Tibial nerve (tissue), 4 donors: ENCODE measurements at places on chromosomes 11 and 22. TPM values are rescaled to one million over a fixed set of nuclear protein-coding genes. Genes with fewer than 3 reads are reported as not detected.

GRCh38 chr11:73999581-74000306 is 9.1 kb downstream of the UCP3 start:
- DNase-seq = no peak
- H3K27me3 ChIP-seq = no peaks in the 10 kb centered on the region
- no peak overlapping the region for H3K27ac ChIP-seq

WNT7B gene
- total RNA-seq = not detected

DNA sequence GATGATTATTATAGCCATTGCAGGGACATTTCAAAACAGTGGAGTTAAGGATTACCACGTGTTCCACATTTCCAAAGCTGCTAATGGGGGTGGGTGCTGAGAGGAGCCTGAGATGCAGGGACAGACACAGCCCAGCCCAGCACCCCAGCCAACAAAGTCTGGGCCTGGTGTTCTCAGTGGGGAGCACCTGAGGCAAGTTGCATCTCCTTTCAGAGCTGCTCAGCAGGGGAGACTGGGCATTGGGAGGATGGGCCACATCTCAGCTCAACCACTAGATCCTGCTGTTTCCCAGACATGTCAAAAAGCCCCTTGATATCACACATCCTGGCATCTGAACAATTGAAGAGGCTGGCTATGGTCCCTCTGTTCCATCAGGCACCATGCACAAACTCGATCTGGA is 458.0 kb upstream of the KIRREL3 start:
- no peaks in the 10 kb centered on the region for H3K4me1 ChIP-seq
- DNase-seq = no peak
- no peaks in the 10 kb centered on the region for H3K27me3 ChIP-seq
- H3K36me3 ChIP-seq = no peaks in the 10 kb centered on the region
- H3K27ac ChIP-seq = no peak overlapping the region
- no peak overlapping the region for H3K4me3 ChIP-seq

OR10A5 gene
- not detected for total RNA-seq

DNA sequence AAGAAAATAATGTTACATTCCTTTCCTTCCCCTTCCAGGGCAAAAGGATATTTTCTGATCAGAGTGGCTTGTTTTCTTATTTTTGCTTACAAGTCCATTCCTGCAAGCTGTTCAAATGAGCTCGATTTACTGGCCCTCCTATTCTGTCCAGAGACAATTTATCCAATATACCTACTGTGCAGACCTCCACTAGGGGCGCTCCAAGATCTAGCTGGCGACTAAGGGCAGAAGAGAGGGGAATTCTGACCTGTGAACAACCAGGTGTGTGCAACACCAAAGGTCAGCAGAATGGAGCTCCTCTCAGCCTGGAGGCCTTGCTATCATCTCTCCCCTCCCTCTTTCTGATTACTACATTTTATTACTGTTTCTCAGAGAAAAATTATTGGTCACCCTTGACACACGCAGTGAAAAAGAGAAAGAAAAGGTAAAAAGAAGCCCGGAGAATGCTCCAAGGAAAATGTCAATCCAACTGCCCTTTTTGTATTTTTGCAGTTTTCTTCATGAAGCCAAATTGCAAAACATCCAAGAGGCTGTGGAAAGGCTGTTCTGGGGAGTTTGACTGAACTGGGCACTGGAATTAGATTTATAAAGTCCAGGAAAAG is 3.2 kb downstream of the SEZ6L start:
- H3K4me3 ChIP-seq = no peak overlapping the region
- DNase-seq = no peak
- H3K4me1 ChIP-seq = no peaks in the 10 kb centered on the region
- no peak overlapping the region for H3K27ac ChIP-seq
- H3K36me3 ChIP-seq = no peaks in the 10 kb centered on the region
- peaks cover 37% of the 10 kb centered on the region for H3K27me3 ChIP-seq

- DNase-seq = no peak
- H3K4me1 ChIP-seq = peaks cover 5% of the 10 kb centered on the region
- H3K27ac ChIP-seq = no peak overlapping the region
- H3K27me3 ChIP-seq = peaks cover 69% of the 10 kb centered on the region
- peak overlapping the region; percentile 10 for H3K4me3 ChIP-seq
Measured at GRCh38 chr11:8268530-8269400, 5.1 kb upstream of the LMO1 start.

POTEH gene
- total RNA-seq = not detected

DNA sequence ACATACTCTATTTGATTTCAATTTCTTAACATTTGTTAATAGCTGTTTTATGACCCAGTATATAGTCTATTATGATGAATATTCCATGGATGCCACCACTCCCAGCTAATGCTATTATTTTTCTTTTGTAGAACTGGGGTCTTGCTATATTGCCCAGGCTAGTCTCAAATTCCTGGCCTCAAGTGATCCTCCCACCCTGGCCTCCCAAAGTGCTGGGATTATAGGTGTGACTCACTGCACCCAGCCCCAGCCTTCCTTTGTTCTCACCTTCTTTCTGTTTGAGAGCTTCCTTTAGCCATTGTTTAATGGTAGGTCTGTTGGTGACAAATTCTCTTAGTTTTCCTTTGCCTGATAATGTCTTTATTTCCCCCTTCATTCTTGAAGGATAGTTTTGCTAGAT is 52.9 kb upstream of the AMOTL1 start:
- H3K27me3 ChIP-seq = no peaks in the 10 kb centered on the region
- no peak for DNase-seq
- no peak overlapping the region for H3K4me3 ChIP-seq
- no peak overlapping the region for H3K27ac ChIP-seq
- H3K4me1 ChIP-seq = no peaks in the 10 kb centered on the region

OR8G1 gene
- not detected for total RNA-seq
